CD14-positive monocyte (primary cell): ENCODE measurements at places on chromosomes 6 and 20. TPM values are rescaled to one million over a fixed set of nuclear protein-coding genes. Genes with fewer than 3 reads are reported as not detected.

The PTCHD4 gene
- polyA plus RNA-seq, result not detected in 2 replicates

GRCh38 chr6:37131104-37131959 lies 38.6 kb upstream of the PIM1 start:
- no peak overlapping the region for H3K27ac ChIP-seq
- peaks cover 22% of the 10 kb centered on the region for H3K4me1 ChIP-seq
- H3K4me3 ChIP-seq, result no peak overlapping the region
- no peaks in the 10 kb centered on the region for H3K27me3 ChIP-seq
- no peak for DNase-seq

- no peak overlapping the region for H3K27ac ChIP-seq
- H3K4me3 ChIP-seq, result no peak overlapping the region
- DNase-seq, result no peak
- peaks cover 8% of the 10 kb centered on the region for H3K27me3 ChIP-seq
- peaks cover 4% of the 10 kb centered on the region for H3K4me1 ChIP-seq
Measured at GRCh38 chr20:2387180-2387577, 6.5 kb downstream of the TGM6 start.

DNA sequence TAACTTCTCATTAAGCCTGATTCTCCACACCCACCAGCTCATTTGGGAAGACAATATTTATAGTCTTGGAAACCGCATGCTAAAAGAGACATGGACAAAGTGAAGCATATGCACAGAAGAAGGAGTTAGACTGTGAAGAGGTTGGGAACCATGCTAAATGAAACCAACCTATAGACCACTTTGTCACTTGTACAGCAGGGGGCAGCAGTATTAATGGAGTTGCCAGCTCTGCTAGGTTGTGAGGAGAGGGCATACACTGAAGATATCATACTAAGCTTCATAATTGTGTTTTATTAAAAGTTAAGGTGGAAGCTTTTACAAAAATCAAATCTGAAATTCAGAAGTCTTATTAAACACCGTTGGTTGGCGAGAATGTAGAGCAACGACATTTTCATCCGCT lies 38.3 kb upstream of the HMGCLL1 start:
- H3K36me3 ChIP-seq, result no peaks in the 10 kb centered on the region
- no peak overlapping the region for H3K4me3 ChIP-seq
- no peak overlapping the region for H3K27ac ChIP-seq
- H3K4me1 ChIP-seq, result no peaks in the 10 kb centered on the region
- DNase-seq, result no peak

GRCh38 chr20:4141291-4142240 lies 126.2 kb upstream of the RNF24 start:
- no peaks in the 10 kb centered on the region for H3K36me3 ChIP-seq
- H3K4me1 ChIP-seq, result peaks cover 3% of the 10 kb centered on the region
- H3K27me3 ChIP-seq, result no peaks in the 10 kb centered on the region

The PM20D2 gene
- polyA plus RNA-seq, result 0.52 and 1.4 TPM in 2 replicates

- peaks cover 26% of the 10 kb centered on the region for H3K4me1 ChIP-seq
- H3K36me3 ChIP-seq, result peaks cover 12% of the 10 kb centered on the region
- no peak for DNase-seq
- H3K4me3 ChIP-seq, result no peak overlapping the region
- H3K27ac ChIP-seq, result no peak overlapping the region
Measured at GRCh38 chr6:35674594-35674993, 14.1 kb downstream of the FKBP5 start.

The YWHAB gene
- polyA plus RNA-seq, result 52.0 and 126 TPM in 2 replicates

The TBX18 gene
- 0.01 TPM in 1 of 2 replicates, not detected in the other for polyA plus RNA-seq

The RAET1G gene
- not detected for polyA plus RNA-seq

The TFAP2D gene
- polyA plus RNA-seq, result not detected

DNA sequence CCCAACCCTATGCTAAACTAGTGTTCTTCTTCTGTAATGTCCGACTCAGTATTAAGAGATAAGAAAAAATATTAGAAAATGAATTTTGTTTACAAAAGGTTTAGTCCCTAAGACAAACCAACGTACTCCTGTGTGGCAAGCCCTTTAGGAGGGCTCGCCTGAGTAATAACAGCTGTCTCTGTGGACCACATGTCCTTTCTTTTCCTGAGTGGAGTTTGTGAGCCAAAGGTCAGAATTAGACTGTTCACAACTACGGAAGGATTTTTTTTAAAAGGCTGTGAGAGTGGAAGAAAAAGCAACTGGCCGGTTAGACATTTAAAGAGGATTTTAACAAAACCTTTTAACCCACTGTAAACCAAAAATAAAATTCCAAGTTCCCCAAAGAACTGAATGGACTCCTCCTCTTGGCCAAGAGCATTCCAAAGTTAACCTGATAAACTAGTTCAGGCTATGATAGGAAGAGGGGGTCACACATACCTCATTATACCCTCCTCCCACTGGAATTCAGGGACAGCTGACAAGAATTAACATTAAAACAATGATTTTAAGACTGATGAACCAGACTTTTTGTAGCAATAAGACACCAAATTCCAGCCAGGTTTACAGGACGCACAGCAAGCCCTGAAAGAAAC lies 43.5 kb downstream of the FAM184A start:
- no peak for DNase-seq
- H3K36me3 ChIP-seq, result no peaks in the 10 kb centered on the region
- no peak overlapping the region for H3K27ac ChIP-seq
- H3K4me1 ChIP-seq, result no peaks in the 10 kb centered on the region
- no peaks in the 10 kb centered on the region for H3K27me3 ChIP-seq

DNA sequence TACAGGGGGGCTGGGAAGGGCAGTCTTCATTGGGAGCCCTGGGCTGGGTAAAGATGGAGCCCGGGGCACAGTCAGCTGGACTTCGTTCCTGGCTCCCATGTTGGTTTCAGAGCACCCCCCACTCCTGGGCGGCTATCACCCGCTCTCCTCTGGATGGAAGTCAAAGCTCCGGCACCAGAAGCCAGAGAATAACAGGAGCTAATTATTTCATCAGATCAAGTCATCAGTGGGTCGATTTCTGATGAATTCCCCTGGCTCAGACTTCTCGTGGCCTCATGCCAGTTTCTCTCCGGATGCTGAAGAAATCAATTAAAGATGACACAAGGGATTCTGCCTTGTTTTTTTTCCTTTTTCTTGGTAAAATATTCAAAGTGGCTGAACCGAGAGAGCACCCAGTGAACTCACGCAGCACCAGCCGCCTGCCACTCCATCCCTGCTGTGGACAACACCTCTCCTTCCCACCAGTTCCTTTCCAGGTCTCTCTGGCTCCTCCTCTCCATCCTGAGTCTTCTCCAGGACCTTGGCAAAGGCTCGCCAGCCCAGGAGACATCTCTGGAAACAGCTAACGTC lies 22.5 kb downstream of the SULF2 start:
- peaks cover 55% of the 10 kb centered on the region for H3K4me1 ChIP-seq

The COX4I2 gene
- polyA plus RNA-seq, result not detected in 2 replicates

GRCh38 chr6:24227556-24227955 lies 101.5 kb downstream of the NRSN1 start:
- no peaks in the 10 kb centered on the region for H3K36me3 ChIP-seq
- no peak overlapping the region for H3K27ac ChIP-seq
- H3K27me3 ChIP-seq, result no peaks in the 10 kb centered on the region

DNA sequence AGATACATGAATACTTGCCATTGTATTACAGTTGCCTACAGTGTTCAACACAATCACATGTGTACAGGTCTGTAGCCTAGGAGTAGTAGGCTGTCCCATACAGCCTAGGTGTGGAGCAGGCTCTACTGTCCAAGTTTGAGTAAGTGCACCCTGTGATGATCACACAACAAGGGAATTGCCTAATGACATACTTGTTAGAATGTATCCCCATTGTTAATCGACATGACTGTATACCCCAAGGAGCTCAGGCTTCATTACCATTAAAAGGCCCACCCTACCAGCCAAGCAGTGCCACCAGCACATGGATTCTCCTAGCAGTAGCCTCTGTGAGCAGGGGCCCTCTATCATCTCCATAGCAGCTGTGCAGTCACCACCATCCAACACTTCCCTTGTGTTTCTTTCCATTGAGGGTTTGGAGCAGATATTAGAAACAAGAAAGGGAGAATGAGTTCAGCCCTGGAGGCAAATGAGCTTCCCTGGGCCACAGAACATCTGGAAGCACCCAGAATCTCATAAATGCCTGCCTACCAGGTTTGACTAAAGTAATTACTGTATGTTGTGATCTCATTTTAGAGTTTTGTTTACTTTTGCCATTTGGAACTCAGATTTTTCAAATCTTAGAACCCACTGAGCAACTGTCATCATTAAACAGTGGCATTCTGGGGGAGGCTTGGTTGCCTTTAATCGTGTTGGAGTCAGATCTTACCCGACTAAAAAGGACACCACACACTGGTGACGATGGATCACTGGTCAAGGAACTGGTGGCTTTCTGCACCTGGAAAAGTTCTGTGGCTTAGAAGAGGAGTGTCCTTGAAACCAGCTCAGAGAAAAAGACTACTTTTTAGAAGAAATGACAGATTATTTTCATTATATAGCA lies 104.9 kb downstream of the TULP4 start:
- H3K36me3 ChIP-seq, result peaks cover 4% of the 10 kb centered on the region
- no peak overlapping the region for H3K27ac ChIP-seq
- no peaks in the 10 kb centered on the region for H3K4me1 ChIP-seq
- no peaks in the 10 kb centered on the region for H3K27me3 ChIP-seq
- H3K4me3 ChIP-seq, result no peak overlapping the region

The AKAP7 gene
- polyA plus RNA-seq, result 3.4 TPM

GRCh38 chr6:111565326-111566221 lies 40.1 kb downstream of the TRAF3IP2 start:
- peaks cover 12% of the 10 kb centered on the region for H3K4me1 ChIP-seq
- no peak overlapping the region for H3K4me3 ChIP-seq
- no peak overlapping the region for H3K27ac ChIP-seq
- H3K36me3 ChIP-seq, result peaks cover 76% of the 10 kb centered on the region
- H3K27me3 ChIP-seq, result no peaks in the 10 kb centered on the region

The MYCT1 gene
- polyA plus RNA-seq, result not detected

GRCh38 chr20:38550274-38550673 lies 30.7 kb upstream of the ADIG start:
- H3K27ac ChIP-seq, result no peak overlapping the region
- no peak for DNase-seq
- no peaks in the 10 kb centered on the region for H3K4me1 ChIP-seq
- no peak overlapping the region for H3K4me3 ChIP-seq
- H3K36me3 ChIP-seq, result peaks cover 99% of the 10 kb centered on the region

The ADGRF1 gene
- polyA plus RNA-seq, result not detected

DNA sequence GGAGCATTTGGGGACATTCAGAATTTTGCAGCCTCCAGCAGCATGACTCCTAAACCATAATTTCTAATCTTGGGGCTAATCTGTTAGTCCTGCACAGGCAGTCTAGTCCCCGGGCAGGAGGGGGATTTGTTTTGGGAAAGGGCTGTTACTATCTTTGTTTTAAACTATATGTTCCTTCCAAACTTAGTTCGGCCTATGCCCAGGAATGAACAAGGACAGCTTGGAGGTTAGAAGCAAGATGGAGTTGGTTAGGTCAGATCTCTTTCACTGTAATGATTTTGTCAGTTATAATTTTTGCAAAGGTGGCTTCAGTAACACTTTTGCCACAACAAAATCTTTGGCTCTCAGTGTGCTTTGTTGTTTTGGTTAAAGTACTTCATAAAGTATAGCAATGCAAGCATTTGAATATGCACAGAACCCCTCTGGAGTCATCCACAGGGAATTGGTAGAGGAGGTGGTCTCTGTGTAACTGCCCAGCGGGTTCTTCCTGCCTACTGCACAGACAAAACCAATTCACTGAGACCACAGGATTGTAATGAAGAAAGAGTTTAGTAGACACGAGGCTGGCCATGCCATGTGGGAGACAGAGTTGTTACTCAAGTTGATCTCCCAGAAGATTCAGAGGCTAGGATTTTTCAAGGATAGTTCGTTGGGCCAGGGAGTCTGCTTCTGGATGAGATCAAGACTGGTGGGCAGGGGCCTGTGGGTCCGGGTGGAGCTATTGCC lies 224.1 kb upstream of the MYLIP start:
- no peak overlapping the region for H3K4me3 ChIP-seq
- no peaks in the 10 kb centered on the region for H3K27me3 ChIP-seq
- H3K27ac ChIP-seq, result no peak overlapping the region

DNA sequence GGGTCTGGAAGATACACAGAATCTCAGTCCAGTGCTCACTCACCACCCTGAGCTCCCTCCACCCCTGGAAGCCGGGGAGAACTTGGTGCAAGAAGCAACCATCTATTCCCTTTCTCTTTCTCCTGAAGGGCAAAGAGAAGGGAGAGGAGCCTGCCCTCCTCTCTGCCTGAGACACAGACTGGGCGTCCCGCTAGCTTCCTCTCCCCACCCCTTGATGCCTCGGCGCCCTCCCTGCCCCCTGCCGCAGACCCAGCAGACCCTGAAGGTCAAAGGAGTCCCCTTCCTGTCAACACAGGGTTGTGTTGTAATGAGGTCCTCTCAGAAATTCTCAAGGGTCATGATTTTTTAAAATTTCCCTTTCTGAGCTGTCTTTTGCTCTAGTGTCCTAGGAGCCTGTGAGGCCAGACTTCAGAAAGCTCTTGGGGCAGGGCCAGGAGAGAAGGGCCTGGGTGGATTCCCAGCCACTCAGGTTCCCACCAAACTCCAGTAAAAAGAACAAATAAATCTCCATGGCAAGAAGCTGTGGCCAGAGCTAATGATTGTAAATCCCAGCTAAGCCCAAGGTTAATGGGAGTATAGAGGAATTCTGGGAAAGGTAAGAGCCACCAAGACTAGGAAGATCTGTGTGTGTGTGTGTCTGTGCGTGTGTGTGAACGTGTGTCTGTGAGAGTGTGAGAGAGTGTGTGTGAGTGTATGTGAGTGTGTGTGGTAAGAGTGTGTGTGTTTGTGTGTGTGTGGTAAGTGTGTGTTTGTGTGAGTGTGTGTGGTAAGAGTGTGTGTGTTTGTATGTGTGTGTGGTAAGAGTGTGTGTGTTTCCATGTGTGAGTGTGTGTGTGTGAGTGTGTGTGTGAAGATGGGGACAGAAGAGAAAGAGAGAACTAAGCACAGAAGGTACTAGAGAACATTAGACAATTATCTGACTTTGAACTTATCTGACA lies 1.1 kb upstream of the JPH2 start:
- no peak overlapping the region for H3K4me3 ChIP-seq
- H3K27me3 ChIP-seq, result peaks cover 35% of the 10 kb centered on the region
- H3K36me3 ChIP-seq, result no peaks in the 10 kb centered on the region
- no peak overlapping the region for H3K27ac ChIP-seq

DNA sequence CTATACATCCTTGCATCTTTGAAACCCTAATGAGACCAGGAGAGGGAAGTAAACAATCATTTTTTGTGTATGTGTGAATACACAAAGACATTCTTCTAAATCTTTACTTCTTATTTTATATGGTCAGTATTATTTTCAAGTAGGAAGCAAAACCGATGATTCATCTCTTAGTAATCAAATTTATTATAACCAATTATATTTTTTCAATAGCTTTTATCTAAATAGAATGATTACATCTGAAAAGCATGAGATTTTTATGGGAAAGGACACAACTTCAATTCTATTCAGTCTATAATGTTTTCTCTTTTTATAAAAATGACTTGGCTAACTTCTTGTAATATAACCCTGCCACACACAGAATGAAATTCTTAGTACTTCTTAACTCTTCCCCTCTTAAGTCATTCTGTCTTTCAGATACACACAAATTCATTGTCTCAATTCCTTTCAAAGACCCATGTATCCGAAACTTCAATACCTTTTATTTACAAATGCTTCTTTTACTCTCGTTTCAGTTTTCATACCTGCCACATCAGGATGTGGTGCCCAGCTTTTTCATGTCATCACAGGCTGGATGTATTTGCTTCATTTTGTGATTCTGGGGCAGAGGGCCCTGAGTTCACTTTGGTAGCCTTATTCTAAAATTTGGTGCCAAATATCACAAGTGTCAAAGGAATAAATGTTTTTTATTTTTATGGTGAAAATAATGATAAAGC lies 227.0 kb downstream of the PHF3 start:
- H3K36me3 ChIP-seq, result no peaks in the 10 kb centered on the region
- DNase-seq, result no peak
- H3K27me3 ChIP-seq, result no peaks in the 10 kb centered on the region
- peaks cover 7% of the 10 kb centered on the region for H3K4me1 ChIP-seq
- H3K4me3 ChIP-seq, result no peak overlapping the region
